Left lung (tissue), 14 donors: ENCODE measurements at places on chromosomes 7 and 10.

DNA sequence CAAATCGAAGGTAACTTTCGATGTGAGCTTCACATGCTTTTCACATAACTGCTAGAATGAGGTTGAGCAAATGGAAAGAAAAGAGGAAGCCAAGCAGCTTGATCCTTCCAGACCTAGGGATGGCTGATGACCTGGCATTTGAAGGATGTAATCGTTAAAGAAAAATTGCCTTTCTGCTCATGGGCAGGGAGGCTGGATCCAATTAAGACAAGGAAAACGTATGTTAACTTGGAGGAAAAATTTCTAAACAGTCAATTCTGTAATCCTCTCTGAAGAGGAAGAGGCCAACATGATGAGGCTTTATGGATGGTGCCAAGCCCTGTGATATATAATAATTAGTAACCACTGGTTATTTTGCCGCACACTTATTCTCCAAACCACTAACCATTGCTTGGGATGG, 12.5 kb downstream of the GRK5 start:
- no peak for DNase-seq

- peak; percentile 100 for DNase-seq
Measured at GRCh38 chr7:152463709-152464311, 28.0 kb upstream of the KMT2C start.

DNA sequence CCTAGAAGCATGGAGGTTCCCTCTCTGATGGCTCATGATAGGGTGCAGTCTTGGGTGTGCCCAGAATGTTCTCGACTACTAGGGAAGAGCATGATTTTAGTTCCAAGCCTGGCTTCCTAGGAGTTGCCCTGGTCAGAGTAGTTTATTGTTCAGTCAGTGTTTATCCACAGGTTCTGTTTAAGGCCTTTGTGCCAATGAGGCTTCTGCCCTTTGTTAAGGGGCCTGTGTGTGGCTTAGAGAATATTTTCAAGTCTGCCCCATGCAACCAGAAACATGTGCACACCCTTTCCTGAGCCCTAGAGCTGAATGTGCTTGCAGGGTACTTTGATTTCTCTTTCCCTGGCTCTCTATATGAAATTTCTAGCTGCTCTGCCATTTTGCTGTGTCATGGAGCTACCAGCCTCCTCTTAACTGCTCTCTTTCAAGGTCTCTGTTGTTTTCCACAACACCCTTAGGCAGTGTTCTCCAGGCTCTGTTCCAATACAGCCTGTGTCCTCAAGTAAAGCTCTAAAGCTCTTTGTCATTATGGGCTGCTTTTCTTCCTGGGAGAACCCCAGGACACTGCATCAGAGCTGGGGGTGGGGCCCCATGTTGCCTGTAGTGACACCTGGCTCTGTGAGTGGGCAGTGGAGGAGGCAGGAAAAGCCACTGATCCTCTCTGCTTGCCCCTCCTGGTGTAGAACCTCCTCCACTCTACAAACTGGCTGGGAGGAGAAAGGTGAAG, 34.1 kb upstream of the TSPAN33 start:
- DNase-seq = no peak

DNA sequence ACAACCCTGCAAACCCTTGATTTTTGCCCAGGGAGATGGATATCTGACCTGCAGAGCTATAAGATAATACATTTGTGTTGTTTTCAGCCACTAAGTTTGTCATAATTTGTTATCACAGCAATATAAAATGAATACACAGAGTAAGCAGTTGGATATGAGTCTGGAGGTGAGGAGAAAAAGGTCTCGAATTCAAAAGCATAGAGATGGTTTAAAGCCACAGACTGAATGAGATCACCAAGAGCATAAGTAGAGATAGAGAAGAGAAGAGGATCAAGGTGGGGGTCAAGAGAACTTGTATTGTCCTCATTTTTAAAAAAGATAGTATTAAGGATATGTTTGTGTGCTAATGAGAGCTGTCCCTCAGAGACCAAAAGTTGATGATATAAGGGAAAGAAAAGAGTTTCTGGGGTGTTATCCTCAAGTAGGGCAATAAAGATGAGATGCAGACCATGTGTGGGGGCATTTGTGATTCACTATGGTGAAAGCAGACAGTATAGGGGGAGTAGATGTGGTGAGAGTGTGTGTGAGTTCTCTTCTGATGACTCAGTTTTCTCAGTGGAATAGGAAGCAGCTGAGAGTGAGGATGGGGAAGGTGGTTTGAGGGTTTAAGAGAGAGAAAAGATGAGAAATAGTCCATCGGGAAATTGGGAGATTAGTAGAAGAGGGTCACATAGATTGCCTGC, 25.8 kb upstream of the PCGF5 start:
- DNase-seq = no peak

- DNase-seq = no peak
Measured at GRCh38 chr7:108049962-108050361, 47.0 kb upstream of the LAMB1 start.

- DNase-seq = no peak
Measured at GRCh38 chr7:27693794-27694193, 31.1 kb upstream of the HIBADH start.
